Cortex of kidney (tissue), 1 donor: ENCODE measurements at places on chromosomes 3 and 15.

DNA sequence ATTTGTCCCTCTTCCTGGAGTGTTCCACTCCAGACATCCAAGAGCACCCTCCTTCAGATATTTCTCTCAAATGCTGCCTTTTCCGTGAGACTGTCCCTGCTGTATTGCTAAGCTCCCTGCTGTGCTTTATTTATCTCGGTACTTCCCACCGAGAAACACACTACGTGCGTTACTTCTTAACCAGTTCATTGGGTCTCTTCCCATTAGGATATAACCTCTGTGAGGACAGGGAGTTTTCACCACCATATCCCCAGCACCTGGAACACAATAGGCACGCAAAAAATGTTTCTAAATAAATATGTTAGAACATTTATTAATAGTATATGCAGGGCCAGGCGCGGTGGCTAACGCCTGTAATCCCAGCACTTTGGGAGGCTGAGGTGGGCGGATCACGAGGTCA lies 308.7 kb upstream of the IL12A start:
- no peak for DNase-seq

DNA sequence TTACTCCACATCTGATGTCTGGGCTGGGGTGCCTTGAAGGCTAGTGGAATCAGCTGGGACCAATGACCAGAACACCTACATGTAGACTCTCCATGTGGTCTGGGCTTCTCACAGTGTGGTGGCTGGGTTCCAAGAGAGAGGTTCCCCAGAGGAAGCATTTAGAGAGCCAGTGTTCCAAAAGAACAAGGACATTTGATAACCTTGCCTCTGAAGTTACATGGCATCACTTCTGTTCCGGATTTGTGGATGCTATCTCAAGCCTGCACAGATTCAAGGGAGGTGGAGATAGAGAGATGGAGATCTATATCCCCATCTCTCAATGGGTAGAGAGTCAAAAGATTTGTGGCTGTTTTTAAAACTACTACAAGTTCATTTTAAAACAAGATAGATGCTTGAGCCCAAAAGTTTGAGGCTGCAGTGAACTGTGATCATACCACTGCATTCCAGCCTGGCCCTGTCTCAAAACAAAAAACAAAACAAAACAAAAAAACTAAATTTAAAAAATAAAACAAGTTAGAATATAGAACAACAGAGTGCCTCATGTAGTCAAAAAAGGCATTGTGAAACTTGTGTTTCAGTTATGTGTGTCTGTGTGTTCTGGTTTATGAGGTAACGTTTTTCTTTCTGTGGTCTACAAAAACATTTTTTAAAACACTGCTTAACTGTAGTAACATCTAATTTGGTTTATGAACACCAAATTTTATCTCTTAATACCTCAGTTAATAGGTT lies 44.8 kb downstream of the PDE8A start:
- no peak for DNase-seq

- DNase-seq: no peak
Observed at GRCh38 chr3:148970271-148970670, 21.1 kb upstream of the GYG1 start.

GRCh38 chr3:144229330-144229729 lies 257.7 kb downstream of the DIPK2A start:
- no peak for DNase-seq

DNA sequence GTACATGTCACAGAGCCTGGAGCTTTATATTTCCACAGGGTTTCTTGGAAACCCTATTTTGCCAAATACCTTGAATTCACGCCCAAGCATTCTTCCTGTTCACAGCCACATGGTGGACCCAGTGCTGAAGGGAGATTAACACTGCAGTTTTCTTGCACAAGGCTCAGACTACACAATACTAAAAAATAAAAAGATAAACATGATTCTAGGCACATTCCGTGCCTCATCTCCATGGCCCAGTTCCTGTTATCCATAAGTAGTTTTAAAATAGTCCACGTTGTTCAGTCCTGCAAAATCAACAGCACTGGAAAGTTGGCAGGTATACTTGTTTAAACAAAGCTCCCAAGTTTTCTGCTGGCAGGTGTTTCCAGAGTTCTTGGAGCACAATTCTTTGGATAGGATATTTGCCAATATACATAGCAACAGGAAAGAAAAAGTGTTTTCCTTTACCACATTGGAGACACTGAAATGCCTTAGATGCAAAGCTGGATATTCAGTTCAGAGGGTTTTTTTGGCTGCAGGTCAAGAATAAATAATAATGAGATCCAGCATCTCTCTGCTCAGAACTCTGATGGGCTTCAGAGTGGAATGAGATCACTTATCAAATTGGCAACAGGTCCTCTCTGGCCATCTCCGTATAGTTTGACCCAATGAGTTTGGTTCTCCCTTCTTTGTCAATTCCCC lies 88.1 kb upstream of the TGFBR2 start:
- DNase-seq: no peak

DNA sequence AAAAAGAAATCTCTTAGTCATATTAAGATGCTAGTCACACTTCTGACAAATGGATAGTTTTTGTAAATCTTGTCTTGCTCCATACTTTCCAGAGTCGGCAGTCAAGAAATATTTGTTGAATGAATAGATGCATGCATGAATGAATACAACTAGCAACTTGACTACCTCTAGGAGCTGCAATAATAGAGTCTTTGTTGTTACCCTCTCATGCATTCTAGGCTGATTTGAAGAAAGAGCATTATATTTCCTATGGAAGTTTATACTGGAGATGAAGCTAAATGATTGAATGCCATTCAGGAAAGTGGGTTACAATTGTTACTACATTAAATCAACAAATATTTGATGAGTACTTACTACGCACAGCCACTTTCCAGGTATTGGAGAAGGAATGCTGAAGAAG lies 18.1 kb upstream of the TRAT1 start:
- no peak for DNase-seq

DNA sequence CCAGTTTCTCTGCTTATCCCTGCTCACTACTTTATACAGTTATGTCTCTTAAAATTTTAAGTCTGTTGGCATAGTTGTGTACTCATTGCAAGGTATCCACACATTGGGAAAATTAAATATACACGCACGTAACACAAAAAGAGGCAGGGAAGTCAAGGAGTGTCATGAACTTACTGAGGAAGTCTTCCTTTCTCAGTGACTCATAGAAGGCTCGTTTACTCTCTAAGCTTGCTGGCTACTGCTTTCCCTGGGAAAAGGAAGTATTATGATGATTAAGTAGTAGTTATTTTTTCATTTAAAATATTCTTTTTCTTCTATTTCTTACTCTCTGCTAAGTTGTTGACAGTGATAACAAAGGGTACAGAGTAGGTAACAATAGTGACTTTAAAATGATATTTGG lies 287.3 kb downstream of the UBE2E2 start:
- no peak for DNase-seq

GRCh38 chr3:11212299-11212608 lies 58.0 kb downstream of the HRH1 start:
- no peak for DNase-seq

GRCh38 chr3:187855131-187855530 lies 109.9 kb upstream of the BCL6 start:
- DNase-seq: no peak

- DNase-seq: no peak
Observed at GRCh38 chr3:179788996-179789395, 136.2 kb downstream of the USP13 start.

GRCh38 chr15:75900577-75900976 lies 3.1 kb upstream of the FBXO22 start:
- no peak for DNase-seq

DNA sequence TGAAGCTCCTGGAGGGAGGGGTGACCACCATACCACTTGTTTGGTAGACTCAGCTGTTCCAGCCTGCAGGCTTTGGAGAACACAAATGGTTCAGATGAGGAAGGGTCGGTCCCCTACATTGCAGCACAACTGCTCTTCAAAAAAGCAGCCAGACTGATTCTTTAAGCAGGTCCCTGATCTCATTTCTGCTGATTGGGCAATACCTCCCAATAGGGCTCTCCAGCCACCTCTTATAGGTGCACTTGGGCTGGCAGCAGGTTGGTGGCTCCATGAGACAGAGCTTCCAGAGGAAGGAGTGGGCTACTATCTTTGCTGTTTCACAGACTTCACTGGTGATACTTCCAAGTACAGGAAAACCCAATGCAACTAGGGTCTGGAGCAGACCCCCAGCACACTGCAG lies 65.9 kb upstream of the PEX5L start:
- no peak for DNase-seq

- DNase-seq: no peak
Observed at GRCh38 chr3:188332085-188332484, 178.1 kb downstream of the LPP start.

- DNase-seq: no peak
Observed at GRCh38 chr3:155519078-155519477, 225.6 kb upstream of the STRIT1 start.

DNA sequence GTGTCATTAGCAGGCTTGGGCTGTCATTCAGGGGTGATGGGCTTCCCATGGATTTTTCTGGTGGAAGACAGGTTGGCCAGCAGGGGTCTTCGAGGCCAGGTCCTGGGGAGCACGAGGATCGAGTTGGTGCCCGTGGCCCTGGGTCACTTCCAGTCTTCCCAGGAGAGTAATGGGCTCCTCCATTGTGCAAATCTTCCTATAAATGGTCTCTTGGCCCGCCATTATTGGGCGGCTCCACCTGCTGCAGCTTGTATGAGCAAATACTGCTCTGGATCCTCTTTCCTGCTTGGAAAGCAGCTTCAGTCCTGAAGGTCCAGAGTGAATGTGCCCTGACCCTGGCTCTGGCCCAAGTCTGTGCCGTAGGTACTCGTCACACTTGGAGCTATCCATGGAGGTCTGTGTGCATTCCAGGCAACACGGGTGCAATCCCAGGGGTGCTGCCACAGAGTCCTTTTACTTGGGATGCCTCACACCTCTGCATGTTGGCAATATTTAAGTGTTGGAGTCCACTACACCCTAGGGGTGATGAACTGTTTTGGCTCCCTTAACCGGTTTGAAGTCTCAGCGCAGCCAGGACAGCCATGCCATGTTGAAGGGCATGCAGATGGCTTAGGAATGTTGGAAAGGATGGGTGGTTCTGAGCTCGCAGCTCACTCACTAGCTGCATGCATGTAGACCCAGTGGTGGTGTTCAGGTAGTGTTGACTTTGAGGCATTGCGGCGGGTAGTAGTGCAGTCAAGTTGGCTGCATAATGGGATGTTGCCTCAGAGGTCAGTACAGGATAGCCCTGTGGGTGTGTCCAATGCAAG lies 97.6 kb downstream of the SNRPN start:
- DNase-seq: no peak

DNA sequence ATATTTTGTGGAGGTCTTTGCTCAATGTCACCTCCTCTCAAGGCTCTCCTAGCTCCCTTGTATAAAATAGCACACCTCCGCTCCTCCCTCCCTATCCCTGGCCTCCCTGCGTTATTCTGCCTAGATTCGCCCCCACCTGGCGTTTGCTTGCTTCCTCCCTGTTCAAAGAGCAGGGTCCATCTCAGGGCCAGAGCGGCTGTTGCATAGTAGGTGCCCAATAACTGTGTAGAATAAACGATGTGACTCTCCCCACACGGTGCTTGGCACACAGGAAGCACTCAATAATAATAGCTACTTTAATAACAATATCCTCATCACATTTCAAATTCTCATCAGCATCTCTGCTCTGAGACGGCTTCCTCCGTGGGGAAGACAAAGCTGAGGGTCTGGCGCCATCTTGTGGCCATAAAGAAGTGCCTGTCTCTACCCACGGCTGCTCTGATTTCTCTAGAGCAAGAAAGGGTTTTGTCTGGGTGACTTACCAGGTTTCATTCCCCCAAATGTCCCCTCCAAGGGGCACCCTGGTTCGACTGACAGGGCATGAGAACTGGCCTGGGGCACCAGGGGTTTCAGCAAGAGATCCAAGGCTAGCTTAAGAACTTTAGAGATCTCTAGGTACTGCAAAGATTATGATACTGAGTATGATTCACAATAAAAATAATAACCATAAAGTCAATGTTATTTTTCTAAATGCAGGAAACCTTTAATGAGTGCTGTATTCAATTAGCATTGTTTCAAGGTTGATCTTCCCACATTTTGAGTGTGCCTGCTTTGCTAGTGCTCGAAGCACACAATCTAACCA lies 16.1 kb downstream of the CD276 start:
- DNase-seq: no peak

DNA sequence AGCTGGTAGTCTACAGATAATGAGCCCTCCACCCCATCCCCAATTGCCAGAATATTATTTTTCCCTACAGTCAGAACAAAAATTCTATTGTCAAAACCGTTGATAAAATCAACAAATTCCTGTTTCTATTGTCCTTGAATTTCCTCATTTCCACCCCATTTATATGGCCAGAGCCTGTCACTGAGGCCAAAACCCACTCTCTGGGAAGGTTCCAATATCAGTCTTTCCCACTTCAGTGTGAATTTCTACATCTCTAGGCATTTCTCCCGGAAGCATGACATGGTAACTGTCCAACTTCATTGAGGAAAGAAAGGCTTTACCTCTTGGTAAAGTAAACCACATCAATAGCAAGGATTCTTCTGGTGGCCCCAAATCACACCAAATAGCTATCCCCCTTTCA lies 41.6 kb downstream of the C2CD4A start:
- no peak for DNase-seq

DNA sequence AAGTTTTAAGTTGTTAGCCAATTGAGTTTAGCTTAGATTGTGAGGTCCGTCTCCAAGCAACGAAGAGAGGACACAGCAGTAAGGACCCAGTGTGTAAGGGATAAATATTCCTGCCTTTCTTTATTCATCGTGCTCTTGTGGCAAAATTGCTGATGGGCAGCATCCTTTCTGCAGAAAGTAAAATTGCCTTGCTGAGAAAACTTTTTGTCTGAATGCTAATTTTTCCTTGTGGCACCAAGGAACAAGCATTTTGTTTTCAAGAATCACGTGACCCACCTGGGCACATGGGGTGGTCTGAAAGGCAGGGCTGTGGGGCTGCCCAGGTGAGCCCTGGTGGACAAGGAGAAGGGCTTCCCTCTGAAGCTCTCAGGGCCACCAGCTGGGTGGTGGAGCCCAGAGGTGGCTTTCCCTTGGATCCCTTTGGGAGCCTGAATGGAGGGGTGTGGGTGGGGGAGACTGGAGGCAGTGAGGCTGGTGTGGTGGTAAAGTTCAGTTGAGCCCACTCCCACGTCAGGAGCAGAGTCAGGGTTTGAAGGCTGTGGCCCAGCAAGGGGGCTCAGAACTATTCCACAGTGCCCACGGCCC lies 24.0 kb upstream of the TMCC1 start:
- DNase-seq: no peak

- no peak for DNase-seq
Observed at GRCh38 chr15:75170203-75170602, 31.5 kb upstream of the C15orf39 start.

GRCh38 chr3:173284301-173284700 lies 113.2 kb upstream of the NLGN1 start:
- DNase-seq: no peak

- DNase-seq: no peak
Observed at GRCh38 chr3:101791778-101792177, 12.8 kb downstream of the NXPE3 start.

DNA sequence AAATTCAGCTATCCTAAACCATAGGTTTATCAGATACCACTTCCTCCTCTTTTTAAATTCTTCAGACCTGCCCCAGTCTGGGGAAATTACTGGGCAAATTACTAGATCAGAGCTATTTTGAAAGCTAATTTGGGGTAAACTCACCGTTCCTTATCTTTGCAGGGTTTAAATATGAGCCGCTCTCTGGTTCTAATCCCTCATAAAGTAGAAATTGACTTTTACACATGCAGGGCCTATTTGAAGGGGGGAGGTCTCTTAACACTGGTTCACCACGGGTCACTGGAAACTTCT lies 11.0 kb upstream of the MEIS2 start:
- no peak for DNase-seq

GRCh38 chr15:31472636-31473384 lies 146.2 kb downstream of the KLF13 start:
- no peak for DNase-seq
